RWPE2 (cell line): ENCODE measurements at places on chromosomes 6 and 20.

GRCh38 chr6:142421285-142422117, 119.7 kb downstream of the ADGRG6 start:
- DNase-seq, result no peak

GRCh38 chr6:8157839-8158238, 55.5 kb upstream of the EEF1E1 start:
- no peak for DNase-seq

GRCh38 chr20:16808796-16809195, 60.6 kb downstream of the OTOR start:
- no peak for DNase-seq

- DNase-seq, result no peak
These were observed 73.3 kb downstream of the HUS1B start for GRCh38 chr6:583635-584034.

DNA sequence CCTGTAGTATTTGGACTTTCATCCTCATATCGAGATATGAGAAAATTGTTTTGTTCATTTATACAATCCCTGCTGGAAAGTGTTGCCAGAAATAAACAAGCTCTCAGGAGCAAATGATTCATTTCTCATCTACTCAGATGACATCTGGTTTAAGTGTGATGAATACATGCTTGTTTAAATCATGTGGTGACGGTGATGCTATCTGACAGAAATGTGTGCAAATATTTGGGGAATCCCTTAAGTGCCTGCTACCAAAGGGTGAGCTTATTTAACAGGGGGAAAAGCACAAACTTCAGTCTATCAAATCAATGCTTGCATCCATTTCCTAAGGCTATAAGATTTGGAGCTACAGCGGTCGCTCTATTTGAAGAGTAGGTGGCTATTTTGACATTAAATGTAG, 368.3 kb upstream of the SASH1 start:
- DNase-seq, result no peak

GRCh38 chr6:137641474-137642077, 147.4 kb upstream of the OLIG3 start:
- DNase-seq, result no peak

DNA sequence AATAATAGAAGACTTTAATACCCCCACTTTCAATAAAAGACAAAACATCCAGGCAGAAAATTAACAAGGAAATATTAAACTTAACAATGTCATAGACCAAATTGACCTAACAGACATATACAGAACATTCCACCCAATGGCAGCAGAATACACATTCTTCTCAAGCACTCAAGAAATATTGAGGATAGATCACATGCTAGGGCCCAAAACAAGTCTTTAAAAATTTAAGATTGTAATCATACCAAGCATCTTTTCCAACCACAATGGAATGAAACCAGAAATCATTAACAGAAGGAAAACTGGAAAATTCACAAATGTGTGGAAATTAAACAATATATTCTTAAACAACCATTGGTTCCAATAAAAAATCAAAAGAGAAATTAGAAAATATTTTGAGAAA, 161.0 kb downstream of the COL12A1 start:
- no peak for DNase-seq

DNA sequence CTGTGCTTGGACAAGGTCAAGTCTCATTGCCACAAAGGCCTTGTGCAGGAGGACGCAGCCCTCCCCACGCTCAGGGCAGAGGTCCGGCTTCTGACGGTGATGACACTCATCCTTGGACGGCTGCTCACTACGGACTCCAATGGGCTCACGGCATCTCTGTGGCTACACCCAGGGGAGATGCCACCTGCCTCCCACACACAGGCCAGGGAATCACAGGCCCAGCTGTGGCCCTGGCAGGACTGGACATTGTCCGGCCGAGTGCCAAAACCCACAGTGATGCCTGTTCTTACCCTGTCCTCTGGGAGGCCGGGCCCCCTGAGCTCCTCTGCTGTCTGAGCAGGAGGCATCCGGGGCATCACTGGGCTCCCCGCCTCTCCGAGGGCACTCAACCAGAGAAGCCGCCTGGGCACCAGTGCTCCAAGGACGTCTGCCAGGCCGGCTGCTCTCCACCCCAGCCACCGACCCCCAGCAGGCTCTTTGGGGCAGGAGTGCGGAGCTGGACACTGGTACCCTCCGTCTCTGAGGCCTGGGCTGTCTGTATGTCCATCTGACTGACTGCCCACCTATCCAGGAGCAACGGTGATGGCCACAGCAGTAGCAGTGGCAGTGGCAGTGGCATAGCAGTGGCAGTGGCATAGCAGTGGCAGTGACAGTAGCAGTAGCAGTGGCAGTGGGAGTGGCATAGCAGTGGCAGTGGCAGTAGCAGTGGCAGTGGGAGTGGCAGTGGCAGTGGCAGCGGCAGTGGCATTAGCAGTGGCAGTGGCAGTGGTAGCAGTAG, 1.9 kb downstream of the RBBP8NL start:
- peak; percentile 90 for DNase-seq

GRCh38 chr6:22113026-22113766, 183.6 kb downstream of the PRL start:
- DNase-seq, result peak; percentile 53

DNA sequence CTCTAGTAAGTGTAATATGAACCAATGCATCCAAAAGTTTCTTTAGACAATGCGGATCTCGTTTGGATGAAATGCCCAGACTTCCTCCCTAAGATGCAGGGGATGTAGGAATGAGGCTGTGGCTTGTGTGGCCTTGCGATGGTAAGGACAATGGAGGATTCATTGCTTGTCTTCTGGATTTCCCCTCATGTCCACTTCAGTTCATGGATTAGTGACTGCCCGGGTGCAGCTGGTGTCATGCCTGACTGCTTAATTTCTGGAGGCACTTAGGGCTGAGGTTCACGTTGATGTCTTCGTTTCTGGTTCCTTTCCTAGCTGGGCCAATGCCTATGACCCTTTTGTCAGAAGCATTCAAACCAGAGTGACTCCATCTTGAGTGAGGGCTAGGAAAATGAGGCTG, 93.8 kb downstream of the SCP2D1 start:
- DNase-seq, result no peak

DNA sequence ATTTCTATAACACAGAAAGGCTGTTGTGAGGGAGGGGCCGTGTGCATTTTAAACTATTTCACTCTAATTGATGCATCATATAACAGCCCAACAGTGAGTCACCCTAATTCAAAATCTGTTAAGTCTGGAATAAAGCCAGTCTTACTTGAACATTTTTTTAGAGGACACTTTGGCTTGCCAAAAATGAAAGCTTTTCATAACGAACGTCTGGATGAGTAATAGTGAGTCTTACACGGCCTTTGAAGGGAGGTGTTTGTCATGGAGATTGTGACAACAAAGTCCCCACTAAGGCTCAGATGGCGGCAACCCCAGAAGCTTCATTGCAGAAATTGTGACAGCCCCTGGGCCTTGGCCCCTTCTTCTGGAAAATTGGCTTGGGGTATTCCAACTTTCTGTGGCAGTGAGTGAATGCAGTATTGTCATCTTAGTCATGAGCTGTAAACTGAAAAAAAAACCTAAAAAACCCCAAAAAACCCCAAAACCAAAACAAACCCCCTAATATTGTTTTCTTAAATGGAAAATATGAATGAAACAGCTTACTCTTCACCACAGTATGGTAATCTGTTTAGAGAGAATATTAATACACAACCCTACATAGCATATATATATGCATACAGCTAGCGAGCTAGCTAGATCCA, 92.6 kb upstream of the CLDN20 start:
- no peak for DNase-seq

DNA sequence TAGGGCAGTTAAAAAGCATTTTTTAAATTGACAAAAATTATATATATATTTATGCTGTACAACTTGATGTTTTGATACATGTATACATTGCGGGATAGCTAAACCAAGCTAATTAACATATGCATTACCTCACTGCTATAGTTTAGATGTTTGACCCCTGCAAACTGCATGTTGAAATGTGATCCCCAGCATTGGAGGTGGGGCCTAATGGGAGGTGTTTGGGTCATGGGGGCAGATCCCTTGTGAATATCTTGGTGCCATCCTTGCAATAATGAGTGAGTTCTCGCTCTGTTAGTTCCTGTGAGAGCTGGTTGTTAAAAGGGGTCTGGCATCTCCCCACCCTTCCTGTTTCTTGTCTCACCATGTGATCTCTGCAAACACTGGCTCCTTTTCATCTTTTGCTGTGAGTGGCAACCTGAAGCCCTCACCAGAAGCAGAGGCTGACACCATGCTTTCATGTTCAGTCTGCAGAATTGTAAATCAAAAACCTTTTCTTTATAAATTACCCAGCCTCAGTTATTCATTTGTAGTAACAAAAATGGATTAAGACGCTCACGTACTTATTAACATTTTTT, 111.8 kb downstream of the MCHR2 start:
- DNase-seq, result no peak

GRCh38 chr6:119791736-119792135, 442.2 kb upstream of the MAN1A1 start:
- DNase-seq, result no peak

DNA sequence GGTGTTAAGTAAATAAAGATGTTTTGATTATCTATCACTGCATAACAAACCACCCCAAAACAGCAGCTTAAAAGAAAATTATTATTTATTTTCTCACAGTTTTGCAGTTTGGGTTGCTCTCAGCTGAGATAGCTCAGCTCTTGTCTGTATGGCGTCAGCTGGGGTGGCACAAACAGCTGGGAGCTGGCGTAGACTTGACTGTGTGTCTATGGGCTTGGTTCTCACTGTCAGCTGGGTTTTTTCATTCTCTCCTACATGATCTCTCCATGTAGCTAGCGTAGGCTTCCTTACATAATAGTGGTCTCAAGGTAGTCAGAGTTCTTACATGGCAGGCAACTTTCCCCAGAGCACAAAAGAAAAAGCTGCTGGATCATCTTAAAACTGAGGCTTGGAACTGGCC, 6.5 kb upstream of the TMEM74B start:
- no peak for DNase-seq

DNA sequence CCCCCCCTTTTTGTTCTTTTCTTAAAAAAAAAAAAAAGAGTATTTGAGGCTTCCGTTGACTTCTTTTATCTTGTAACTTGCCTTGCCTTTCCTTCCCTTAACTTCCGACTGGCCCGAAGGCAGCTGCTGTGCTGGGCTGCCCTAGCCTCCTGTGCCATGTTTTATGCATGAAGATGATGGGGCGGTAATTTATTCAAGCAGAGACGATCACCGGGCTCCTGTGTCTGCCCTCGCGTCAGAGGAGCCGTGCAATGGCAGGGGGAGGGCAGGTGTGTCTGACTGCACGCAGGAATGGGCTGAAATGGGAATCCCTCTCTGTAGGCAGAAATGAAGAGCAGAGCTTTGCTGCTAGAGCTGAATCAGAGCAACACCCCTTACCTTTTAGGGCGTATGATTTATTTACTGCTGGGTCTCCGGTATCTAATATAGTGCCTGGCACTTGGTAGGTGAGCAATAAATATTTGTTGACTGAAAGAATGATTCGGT, 106.3 kb upstream of the RIPOR2 start:
- no peak for DNase-seq

DNA sequence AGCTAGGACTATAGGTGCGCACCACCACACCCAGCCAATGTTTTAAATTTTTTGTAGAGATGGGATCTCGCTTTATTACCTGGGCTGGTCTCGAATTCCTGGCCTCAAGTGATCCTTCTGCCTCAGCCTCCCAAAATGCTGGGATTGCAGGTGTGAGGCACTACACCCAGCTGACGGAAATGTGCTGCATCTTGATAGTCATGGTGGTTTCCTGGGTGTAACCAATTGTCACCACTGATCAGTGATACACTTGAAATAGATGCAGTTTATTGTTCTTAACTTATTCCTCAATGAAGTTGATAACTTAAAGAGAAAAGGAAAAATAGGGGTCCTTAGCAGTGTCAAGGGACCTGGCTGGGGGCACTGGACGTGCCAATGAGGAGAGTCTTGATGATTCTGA, 92.4 kb downstream of the PPP1R14C start:
- DNase-seq, result no peak

- no peak for DNase-seq
These were observed 390.9 kb upstream of the NRSN1 start for GRCh38 chr6:23735151-23735550.

GRCh38 chr20:62381202-62381797, 5.6 kb upstream of the RPS21 start:
- peak; percentile 89 for DNase-seq

- DNase-seq, result peak; percentile 93
These were observed 94.5 kb upstream of the PTPN1 start for GRCh38 chr20:50415516-50416268.

GRCh38 chr6:128870746-128871145, 12.2 kb upstream of the LAMA2 start:
- DNase-seq, result no peak

DNA sequence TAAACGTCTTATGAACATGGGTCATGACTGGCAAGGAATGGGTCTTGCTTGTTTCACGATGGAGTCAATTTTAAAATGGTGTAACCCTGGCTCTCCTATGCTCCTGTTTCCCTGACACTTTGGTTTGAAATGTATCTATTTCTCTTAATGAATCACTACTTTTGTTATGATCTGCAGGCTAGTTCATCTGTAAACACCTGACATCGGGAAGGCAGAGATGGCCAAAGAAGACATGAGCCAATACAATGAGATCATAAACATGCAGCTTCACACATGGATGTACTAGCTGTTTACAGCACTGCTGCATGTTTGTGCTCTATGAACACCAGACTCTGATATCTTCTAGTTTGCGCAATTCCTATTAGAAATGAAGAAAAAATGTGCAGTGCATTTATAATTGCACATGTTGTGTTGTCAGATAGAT, 11.0 kb upstream of the RAD21L1 start:
- no peak for DNase-seq

GRCh38 chr6:2192976-2193375, 52.4 kb downstream of the GMDS start:
- no peak for DNase-seq

- DNase-seq, result no peak
These were observed 1011.2 kb upstream of the CITED2 start for GRCh38 chr6:140385679-140386078.

DNA sequence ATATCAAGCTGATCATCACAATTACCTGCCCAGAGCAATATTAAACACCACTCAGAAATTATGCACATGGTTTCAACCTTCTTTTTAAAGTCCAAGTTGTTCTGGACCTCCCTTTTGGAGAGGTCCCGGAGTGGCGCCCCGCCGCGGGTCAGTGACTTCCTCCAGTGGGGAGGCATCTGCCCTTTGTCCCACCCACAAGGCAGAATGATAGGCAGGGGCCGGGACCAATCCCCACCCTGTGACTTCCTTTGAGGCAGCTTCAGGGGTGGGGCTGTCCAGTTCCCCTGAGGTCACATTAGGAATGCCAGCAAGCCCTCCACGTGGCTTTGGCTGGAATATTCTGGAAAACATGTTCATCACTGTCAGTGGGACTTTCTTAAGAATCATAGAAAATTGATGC, 207.0 kb downstream of the ANKRD60 start:
- peak; percentile 78 for DNase-seq

DNA sequence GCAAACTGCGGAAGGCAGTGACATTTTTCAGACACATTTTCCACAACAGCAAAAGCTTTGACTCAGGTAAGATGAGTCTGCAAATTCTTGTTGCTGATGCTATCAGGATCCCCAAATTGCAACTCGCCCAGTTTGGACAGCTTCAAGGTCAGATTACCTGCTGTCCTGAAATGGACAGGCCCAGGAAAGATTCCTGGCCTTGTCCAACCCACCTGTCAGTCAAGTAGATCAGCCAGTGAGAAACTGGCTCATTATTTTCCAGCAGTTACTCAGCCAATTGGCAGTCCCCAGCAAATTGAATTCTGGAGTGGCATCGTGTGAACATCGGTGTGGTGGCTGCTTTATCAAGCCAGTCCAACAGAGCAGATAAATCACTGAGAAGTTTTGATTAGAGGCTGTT, 84.5 kb upstream of the SNAP25 start:
- no peak for DNase-seq
